ENCODE measurements at places on chromosomes 7 and 10.

- DNase-seq, result no peak
Observed at GRCh38 chr10:73338801-73339368, 19.8 kb downstream of the CFAP70 start.

GRCh38 chr10:30000802-30001571 lies 58.4 kb downstream of the JCAD start:
- DNase-seq, result no peak

GRCh38 chr7:92644406-92645113 lies 54.4 kb upstream of the FAM133B start:
- no peak for DNase-seq

- no peak for DNase-seq
Observed at GRCh38 chr10:114343623-114344505, 60.4 kb downstream of the AFAP1L2 start.

DNA sequence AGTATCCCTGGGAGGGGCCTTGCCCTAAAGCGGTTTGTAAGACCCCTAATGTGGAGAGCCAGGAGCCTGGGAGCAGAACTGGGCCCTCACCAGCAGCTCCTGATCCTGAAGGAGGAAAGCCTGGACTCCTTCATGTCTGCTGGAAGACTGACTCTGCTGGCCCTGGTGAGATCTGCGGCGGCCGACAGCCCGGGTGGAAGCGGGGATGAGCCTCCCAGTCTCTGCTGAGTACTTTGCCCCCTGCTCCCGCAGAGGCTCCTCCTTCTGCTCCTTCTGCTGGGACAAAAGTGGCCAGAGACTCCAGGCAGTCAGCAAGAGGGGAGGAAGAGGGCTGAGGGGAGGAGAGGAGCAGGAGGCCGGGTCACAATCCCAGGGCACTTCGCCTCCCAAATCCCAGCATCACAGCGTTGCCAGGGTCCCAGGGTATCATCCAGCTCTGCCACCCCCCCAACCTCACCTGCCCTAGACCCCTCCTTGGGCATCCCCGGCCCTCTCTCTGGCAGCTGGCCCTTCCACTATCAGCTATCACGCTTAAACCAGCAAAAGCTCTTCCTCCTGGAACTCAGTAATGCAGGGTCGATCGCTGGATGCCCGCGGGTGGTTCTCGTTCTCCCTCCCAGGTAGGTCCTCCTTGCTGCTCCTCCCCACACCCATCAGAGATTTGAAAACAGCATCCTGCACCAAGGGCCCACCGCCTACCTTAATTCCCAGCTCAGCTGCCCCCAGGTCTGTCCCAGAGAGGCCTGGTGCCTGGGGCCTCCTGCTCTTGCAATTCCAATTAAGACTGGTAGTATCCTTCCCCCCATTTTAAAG lies 7.9 kb downstream of the TBATA start:
- peak; percentile 82 for DNase-seq

Data from lower leg skin (tissue), 4 donors.